Gastroesophageal sphincter (tissue), 4 donors: ENCODE measurements at places on chromosomes 2 and 18.

DNA sequence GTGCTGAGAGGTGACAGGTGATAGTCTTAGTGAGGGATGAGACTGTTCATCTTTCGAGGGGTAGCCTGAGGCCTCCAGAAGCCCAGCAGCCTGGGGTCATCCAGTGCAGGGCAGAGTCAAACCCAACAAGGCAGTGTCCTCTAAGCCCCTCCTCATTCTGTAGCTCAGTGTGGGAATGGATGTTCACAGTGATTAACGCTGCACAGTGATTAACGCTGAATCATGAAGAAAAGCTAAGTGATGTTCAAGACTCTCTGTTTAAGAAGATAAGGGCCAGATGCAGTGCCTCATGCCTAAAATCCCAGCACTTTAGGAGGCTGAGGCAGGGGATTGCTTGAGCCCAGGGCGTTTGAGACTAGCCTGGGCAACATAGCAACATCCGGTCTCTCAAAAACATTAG, 56.3 kb upstream of the LAPTM4A start:
- no peak for ATAC-seq

DNA sequence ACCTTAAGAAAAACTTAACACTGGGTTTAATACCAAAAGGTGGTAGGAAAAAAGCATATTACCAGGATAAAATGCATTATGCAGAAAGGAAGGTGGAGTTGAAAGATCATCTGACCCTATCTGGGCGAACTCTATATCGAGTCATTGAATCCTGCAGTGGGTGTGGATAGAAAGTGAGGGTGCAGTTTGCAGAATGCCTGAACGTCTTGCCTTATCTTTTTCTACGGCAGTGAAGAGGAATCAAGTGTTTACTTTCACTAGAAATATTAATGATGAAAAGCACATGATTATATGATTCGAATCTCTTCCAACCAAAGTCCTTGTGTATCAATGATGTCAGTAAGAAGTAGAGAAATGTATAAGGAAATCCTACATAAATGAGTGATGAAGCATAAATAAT, 4.3 kb upstream of the CAVIN2 start:
- ATAC-seq, result no peak

DNA sequence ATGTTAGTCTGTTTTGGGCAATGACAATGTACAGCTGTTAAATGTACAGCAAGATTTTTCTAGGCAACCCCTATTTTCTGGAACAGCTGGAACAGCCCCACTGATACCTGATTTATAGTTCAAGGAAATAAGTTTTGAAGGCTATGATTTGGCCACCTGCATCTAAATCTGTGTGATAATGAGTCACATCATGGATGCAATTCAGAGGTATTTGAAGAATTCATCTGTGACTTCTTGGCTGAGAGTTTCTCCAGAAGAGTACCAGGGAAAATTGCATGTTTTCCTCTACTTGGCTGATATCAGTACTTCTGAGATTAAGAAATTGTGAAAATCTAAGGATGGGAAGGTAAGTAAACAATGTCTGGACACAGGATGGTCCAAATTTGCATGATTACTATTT, 40.7 kb upstream of the NT5C1B start:
- peak; percentile 75 for ATAC-seq

DNA sequence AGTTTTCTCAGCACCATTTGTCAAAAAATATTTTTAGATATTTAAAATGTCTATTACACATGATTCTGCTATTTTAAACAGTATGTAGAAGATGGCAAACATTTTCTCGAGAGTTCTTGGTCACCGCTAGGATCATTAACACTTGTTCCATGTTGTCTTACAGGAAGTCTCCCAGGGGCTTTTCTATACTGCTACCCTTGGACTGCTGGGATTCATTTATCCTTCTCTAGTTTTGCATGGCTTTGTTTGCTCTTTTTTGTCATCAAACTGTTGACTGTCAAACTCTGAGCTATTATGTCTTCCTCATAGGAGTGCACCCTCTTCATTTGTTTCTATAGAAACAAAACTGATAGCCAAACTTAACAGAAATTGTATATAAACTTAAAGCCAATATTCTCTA, 184.9 kb downstream of the CDCA7 start:
- ATAC-seq, result no peak

- ATAC-seq, result no peak
Measured at GRCh38 chr2:26000561-26001082, 18.3 kb upstream of the KIF3C start.

DNA sequence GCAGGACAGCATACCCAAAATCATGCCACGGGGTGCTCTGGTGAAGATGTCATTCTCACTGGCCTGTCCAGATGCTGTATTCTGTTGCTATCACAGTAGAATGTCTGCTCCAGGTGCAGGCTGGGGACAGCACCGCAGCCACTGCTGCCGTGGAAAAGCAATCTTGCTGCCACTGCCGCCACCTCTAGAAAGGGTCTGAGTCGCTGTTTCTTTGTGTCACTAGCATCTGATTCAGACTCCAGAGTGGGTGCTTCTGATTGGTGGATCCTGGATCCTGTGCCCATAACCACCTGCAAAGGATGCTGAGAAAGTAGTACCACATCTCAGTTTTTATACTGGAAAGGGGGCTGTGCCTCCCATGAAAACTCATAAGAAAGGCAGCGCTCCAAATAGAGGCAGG, 45.3 kb upstream of the CTLA4 start:
- ATAC-seq, result no peak

DNA sequence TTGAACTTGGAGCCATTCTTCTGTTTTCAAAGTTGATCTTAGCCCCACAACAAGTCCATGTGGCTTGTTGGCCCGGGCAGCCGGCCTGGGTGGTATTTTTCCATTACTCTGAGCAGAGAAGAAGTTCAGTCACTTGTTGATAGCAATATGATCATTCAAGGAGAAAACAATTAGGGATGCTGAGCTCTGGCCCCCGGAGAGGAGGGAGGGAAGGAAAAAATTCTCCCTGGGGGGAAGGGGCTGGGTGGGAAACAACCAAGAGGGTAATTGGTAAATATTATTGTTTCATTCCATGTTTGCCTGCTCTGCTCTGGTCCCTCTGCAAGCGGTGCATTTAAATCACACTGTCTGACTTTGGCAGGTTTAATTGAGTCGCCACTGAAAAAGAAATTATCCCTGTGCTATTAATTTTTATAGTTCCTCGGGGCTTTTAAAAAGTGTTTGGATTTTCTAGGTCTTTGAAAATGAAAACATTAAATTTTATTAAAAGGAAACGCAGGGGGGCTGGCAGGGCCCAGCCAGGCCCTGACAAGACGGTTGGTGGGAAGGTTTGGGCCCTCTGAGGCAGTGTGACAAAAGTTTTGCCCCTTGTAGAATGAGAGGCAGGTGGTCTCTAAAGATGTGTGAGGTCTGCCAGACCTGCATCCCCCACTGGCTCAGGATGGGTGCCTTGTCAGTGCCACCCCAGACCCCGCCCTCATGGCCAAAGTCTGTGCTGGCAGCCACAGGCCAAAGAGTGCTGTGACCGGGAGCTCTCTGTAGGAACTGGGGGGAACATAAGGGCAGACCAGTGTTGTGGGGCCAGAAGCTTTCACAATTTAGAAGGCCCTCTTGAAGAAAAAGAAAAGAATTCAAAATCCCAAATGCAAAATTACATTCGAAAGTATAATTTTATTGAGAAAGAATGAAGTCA, 52.5 kb upstream of the SLC14A2 start:
- ATAC-seq, result peak; percentile 45
